ENCODE measurements at places on chromosomes 6 and 20.

DNA sequence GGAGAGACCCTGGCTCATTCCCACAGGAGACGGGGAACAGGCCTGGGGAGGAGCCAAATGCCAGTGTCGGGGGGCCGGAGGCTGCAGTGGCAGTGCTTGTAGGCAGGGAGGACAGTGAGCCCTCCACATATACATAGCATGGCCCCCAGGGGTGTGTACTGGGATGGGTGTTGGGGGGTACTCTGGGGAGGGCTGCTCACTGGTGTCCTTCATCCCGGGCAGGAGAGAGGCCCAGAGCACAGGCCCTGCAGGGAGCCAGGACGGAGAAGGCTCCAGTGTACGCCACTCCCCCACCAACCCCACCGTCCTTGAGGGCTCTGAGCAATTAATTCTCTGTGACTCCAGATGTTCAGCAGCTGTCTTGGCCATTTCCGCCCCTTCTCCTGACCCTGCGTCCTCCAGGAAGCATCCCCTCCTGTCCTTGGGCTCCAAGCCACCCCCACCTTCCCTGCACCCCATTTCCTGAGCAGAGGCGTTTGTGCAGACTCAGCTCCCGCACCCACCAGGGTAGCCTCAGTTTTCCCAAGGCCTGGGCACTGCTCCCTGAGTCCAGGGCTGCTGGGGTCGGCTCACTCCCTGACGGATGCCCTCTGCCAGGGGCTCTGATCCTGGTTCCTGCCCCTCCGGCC, 3.4 kb upstream of the ABHD16B start:
- no peak for DNase-seq

GRCh38 chr20:59571151-59571550, 33.2 kb upstream of the PHACTR3 start:
- DNase-seq, result no peak

DNA sequence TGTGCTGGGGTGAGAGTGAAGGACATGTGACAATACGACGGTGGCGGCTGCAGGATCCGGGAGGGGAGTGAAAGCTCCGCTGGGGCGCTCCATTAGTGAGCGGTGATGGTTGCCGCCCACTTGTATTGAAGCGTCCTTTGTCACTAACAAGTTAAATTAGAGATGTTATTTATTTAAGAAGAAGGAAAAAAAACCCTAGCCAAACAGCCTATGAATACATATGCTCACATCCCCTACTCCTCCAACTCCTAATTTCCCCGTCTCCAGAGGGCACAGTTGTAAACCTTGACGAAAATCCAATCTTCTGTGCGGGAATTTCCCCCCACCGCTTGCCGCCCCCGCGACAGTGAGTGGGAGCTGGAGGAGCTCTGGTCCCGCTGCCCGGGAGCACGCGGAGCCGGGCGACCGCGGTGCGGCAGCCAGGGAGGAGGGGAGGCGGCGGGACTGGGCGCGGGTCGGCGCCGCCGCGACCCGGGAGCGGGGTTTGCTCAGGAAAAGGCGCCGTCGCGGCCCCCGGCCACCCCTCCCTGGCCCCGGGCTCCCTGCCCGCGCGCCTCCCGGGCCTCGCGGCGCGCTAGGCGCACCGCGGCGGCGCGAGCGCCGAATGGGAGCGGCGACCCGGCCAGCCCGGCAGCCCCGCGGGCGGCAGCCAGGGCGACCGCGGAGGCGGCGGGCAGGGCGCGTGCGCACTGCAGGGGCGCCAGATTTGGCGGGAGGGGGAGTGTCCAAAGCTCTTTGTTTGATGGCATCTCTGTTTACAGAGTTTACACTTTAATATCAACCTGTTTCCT, at the start of gene MYB:
TSS of gene MYB (plus strand) at position 767 of the 791 bp plus-strand sequence. CDS start 206 bp downstream, outside the sequence.
- DNase-seq, result peak; percentile 72

DNA sequence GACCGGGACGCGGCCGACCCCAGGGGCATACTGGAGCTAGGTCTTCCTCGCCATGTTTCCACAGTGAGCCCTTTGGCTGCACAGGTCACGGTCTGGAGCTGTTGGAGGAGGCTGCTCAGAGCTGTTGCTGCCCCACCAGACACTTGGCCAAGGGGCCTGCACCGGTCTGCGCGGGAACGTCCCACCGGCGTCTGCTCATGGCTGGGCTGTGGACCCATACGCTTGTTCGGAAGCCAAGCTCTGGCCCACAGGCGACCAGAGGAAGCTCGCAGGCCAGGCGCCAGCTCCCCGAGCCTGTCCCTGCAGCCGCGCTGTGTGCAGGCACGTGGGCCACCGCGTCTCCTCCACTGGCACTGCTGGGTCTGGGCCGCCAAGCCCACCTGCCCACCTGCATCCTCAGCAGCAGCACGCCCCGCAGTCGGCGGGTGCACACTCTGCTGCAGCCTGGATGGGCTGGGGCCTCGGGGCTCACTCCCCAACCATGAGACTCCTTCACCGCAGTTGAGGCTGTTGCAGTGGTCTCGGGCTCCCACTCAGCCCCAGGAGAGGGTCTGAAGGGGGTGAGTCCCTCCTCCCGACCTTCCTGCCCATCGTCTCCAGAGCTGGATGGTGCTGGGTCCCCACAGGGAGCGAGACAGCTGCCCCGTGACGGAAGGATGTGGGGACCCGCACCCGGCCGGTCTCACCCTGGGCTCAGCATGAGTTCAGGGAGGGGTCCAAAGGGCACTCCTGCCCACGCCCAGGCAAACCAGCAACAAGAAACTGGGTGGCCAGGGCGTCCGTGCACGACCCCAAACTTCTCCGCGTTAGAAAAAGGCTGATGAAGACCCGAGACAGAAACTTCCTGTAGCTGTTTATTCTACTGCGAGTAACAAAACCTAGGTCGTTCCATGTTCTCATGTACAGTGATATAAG, 15.5 kb upstream of the TCFL5 start:
- no peak for DNase-seq

DNA sequence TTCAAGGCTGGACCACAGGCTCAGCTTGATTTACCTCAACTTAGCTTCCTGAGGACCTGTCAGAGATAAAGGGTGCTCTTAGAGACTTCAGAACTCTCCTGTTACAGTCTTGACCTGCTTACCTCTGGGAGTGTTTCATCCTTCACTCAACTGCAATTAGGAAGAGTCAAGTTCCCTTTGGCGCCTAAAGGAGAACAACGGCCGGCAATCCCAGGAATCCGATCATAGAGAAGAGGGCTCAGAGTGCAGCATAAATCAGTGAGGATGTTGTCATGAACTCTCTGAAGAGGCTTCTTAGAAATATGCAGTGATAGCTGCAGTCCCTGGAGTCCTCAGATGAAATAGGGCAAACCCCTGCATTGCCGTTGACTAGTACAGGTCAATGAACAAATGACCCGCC, 36.4 kb downstream of the LYRM2 start:
- no peak for DNase-seq

- DNase-seq, result no peak
These were observed 196.4 kb downstream of the PREX1 start for GRCh38 chr20:48631114-48632016.

DNA sequence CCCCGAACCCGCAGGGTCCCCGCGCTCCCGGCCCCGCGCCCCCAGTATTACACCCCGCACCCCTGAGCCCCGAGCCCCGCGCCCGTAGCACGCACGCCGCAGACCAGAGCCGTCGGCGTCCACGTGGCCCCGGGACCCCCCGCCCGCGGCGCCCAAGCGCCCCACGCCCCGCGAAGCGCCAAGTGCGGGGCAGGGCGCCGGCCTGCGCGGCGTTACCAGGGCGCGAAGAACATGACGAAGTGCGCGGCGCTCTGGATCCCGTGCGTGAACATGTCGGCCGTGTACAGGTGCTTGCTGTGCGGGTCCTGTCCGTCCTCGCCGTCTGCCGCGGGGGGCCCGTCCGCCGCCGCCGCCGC, 312 bp downstream of the TXNDC5 start:
- no peak for DNase-seq

DNA sequence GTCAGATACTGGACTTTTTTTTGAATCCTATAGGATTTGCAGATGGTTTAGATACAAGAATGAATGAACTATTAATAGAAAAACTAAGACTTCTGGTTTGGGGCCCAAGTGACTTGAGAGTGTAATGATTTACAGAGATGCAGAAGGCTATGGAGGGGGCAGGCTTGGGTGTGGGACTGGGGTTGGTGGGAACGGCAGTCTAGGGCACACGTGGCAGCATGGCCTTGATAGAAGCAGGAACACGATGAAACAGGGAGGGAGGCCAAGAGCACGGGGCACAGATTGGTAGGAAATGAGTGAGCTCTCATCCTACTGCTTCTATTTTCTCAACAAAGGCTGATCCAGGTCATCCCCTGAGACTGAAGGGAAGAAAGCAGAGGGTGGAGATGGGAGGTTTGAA, 3.4 kb upstream of the UST start:
- no peak for DNase-seq

DNA sequence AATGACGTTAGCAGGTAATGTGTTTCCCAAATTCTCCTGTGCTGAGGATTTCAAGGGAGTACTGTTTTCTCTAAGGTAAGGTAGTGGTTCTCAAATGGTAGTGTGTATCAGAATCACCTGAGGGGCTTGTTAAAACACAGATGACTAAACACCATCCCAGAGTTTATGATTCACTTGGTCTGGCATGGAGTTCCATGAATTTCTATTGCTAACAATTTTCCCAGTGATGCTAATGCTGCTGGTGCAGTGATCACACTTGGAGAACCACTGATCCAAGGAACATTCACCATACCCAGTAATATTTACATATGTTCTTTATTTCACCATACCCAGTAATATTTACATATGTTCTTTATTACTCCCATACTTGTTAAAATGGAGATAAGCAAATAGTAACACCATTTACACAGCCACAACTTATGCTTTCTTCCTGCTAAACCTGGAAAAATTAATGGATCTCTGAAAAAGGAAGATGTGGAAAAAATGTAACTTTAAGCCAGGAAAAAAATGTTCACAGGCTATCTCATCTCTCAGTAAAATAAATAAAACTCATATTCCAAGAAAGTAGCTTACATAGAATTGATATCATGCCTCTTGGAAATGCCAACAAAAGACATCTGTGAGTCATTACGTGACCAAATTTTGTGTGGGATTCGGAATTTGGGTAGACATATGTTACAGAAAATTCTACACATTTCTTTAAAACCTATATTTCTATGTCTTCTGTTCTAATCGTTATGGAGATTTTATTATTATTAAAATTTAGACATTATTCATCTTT, 129.5 kb downstream of the MMUT start:
- DNase-seq, result no peak

DNA sequence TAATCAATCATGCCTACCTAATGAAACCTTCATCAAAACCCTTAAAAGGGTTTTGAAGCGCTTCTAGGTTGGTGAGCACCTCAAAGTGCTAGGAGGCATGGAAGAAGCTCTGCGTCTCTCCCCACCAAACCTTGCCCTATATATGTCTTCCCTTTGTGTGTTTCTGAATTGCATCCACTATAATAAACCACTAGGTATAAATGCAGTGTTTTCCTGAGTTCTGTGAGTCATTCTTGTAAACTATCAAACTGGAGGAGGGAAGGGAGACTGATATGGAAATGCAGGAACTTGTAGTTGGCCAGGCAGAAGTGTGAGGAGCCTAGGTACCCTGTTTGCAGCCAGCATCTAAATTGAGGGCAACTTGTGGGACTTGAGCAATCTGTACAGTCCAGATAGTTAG, 698.8 kb downstream of the DOK5 start:
- no peak for DNase-seq

DNA sequence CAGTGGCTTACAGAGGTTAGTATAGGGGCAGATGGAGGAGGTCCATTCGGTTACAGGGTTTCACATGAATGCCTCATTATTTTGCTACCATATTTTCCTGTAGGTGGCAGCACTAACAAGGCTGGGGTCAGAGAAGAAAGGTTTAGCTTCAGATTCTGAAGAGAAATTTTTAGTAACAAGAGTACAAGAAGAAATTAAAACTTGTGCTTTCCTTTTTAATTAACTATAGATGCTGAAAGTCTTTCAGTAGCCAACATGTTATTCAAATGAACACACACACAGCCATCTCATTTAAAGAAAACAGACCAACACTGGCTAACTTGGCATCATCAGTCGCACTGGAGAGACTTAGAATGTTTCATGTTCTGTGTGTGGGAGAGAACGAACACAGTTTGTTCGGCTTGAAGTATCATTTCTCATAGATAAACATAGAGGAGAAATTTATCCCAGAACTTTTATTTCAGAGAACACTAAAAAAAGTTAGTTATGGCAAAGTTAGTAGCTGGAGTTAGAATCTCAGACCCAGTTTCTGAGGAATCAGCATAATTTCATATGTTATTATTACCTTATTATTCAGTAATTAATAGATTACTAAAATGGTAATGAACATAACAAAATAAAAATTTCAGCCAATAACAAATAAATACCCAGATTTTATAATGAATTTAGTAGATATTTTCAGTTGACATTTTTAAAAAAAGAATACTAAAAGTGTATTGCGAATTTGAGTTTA, 314.0 kb upstream of the RSPO3 start:
- DNase-seq, result no peak

DNA sequence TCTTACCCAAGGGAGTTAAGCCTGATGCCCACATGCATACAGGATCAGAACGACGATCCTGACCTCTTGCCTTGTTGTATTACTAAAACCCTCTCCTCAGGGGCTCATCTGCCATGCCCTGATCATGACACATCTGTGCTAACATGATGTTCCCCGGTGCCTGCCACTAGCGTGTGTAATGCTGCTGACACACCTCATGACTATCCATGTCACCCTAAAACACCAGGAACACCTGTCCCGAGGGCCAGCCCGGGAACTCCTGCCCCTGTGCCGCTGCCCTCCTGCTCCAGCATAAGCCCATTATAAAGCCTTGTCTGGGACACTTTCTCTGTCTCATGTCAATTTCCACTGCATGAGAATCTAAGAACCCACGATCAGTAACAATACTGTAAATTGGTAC, 7.6 kb downstream of the SERPINB6 start:
- DNase-seq, result no peak

GRCh38 chr6:513961-514360, 122.4 kb downstream of the IRF4 start:
- no peak for DNase-seq

DNA sequence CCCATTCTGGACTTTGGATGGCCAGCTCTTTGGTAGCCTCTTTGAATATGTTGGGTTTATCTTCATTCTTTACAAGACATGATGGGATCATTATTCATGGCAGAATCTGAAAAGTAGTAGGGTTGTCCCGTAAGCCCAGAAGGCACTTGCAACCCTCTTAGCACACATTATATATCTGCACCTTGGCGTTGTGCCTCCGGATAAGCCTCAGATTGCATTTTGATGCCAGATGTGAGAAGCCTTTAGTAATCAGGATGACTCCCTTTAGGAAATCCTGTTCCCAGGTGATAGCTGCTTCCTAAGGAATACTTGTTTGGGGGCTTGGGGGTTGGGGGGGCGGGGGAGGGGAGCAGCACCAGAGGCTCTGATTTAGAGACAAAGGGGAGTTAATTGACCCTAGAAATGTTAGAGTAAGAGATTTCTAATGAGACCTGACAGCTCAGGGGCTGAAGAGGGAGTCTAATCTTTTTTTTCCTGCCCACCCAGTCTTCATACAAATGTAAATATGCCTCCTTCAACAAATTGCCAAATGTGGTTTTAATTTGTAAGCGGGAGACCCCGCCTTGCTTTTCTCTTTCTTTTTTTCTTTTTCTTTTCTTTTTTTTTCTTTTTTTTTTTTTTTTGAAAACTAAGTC, 55.1 kb downstream of the JAG1 start:
- no peak for DNase-seq

DNA sequence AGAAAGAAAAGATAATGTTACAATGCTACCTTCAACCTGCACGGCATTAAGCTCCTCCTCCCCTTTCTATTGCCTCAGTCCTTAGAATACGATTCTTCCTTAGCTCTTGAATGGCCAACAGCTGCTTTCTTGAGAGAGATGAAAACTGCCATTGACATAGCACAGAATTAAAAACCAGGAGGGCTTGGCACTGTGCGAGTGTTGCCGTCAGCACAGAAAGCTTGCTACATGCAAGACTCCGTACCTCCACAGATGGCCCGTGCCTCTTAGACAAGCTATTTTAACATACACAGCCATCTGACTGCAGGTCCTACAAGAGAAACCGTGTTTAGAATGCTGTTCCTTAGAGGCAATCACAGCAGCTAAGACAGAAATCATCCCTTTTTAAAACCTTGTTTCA, 51.7 kb downstream of the ALDH5A1 start:
- DNase-seq, result no peak
